Astrocyte (in vitro differentiated cells and primary cell): ENCODE measurements at places on chromosomes 1 and 21.

DNA sequence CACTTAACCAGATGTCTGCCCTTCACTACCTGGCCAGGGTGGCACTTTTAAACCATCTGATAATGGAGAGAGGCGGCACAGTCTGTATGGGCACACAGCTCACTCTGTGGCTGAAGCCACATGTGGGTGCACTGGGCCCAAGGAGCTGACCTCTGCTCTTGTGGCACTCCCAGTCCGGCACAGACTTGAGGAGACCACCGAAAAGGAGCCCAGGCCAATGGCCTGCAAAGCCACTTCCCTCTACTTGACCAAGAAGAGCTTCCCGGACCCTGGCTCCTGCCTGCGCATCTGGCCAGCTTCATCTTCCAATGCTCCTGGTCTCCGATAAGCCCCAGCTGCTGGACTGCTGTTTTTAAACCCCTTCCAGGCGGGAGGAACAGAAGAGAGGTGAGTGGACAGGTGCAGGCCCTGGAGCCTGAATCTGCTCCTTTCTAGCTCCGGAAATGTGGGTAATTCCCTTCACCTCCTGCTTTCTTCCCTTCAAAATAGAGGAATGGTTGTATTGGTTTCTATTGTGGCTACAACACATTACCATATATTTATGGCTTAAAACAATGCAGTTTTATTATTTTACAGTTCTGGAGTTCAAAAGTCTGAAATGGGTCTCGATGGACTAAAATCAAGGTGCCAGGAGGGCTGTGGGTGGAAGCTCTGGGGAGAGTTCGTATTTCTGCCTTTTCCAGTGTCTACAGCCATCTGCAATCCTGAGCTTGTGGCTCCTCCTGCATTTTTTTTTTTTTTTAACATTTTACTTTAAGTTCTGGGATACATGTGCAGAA is 11.6 kb downstream of the GNG4 start:
- no peak for DNase-seq

- DNase-seq: no peak
Observed at GRCh38 chr1:204292740-204293139, 67.0 kb downstream of the PLEKHA6 start.

GRCh38 chr1:36322041-36322785 is 1.2 kb downstream of the EVA1B start:
- DNase-seq: no peak

GRCh38 chr1:90823686-90824085 is 106.6 kb upstream of the BARHL2 start:
- no peak for DNase-seq

DNA sequence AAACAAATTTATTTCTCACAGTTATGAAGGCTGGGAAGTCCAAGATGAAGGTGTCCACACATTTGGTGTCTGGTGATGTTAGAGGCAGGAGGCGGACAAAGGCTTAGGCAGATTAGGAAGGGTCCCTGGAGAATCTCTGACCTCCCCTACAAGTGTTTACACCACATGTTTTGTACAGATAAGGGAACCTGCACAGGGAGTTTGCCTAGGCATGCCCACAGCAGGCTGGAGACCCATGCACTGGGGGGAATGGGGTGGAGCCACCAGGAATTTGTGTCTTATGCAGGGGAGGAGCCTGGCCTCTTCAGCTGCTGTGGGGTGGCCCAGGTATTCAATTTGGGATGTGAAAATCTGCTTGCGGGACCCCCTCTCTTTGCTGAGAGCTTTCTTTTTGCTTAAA is 131.3 kb downstream of the PATJ start:
- DNase-seq: no peak

DNA sequence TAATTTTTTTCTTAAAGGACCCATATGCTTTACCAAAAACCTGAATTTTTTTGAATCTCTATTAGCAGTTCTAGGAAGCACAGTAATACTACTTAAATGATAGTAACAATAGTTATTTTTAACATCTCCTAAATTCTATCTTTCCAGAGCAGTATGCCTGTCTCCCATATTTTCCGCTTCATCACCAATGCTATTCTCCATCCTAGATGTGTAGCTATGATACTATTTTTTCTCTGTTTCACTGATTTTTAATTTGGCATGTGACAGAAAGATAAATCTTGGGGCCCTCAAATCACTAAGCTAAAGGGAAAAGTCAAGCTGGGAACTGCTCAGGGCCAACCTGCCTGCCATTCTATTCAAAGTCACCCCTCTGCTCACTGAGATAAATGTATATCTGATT is 102.3 kb upstream of the HMCN1 start:
- no peak for DNase-seq
